Daoy (cell line): ENCODE measurements at places on chromosomes 7 and 10. TPM values are rescaled to one million over a fixed set of nuclear protein-coding genes. Genes with fewer than 3 reads are reported as not detected.

DNA sequence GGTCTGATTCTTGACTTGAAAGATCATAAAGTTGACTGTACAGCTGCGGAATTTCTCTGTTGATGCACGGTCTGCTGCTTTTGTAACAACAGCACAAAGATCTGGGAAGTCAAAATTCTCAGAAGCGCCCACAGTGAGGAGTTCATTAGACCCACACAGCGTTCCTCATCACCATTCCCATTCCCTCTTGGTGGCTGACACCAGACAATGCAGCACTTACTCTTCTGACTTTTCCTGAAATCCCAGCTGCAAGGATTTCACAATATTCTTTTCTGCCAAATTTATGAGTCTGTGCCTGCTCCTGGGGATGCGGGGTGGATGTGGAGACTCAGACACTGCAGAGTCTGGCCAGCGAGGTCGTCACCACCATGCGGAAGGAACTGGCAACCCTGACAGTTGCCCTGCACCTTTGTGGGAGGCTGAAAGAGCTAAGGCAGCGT is 233.9 kb downstream of the FANK1 start:
- no peak for DNase-seq

- DNase-seq, result no peak
Measured at GRCh38 chr7:16960337-16960965, 78.7 kb upstream of the AGR3 start.

GRCh38 chr10:8416760-8417159 is 362.3 kb downstream of the GATA3 start:
- DNase-seq, result peak; percentile 7

Gene AVPI1
- 4.4 and 5.7 TPM in 2 replicates for total RNA-seq

DNA sequence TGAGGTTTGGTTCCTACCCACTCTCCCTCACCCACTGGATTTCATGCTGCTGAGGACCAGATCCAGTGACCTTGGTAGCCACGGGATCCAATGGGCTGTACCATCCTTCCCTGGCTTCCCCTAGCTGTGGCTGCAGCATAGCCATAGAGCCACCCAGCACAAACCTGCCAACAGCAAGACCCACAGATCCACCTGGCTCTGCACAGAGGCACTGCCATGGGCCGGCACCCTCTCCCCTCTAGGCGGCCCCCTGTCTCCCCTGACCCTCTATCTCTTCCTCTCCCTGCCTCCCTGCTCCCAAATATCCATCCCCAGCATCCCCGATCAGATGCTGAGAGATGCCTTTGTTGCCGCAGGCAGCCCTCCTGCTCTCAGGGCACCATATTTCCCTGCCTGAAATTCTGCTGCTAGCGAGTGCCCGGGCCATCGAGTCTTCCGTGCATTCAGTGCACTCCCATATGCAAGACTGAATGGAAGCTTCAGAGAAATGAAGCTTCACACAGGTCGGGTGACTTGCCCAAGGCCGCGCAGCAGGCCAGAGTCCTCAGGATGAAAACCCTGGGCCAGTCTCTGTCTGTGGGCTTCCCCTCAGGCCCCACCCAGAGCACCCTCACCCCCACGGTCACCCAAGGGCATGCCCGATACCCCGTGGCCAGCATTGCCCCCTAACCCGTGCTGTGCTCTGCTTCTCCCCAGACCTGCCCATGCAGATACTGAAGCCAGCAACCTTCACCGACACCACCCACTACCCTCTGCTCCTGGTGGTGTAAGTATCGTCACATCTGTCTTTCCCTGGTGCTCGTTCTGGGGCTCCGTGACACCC is 130.8 kb downstream of the PAXIP1 start:
- no peak for DNase-seq

DNA sequence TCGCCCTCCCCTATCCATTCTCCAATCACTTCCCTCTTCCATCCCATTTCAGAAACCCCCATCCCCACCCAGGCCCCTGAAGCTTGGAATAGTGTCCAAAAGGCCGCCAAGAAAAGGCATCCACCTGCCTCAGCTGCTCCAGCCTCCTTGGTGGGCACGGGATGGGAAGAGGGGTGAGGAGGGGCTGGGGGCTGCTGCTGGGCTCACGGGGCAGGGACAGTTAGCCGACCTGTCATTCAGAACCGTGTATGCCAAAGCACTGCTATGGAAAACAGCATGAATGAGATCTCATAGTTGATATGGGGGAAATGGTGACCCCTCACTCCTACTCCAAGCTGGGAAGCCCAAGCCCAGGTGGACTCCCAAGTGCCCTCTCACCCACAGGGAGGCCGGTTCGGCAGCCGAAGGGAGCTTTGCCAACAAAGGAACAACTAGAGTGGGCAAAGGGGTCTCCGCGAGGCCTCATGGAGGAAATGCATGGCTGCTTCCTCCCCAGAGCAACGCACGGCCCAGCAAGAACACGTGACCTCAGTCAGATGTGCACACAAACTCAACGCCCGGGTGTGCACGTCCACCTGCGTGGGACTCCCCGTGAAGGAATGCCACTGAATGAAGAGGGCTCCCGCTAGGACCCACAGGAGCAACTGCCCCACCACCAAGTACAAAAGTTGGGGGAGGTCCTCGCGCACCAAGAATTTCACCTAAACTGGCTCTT is 52.5 kb downstream of the EBF3 start:
- DNase-seq, result no peak

Gene PTF1A
- not detected in 2 replicates for total RNA-seq

Gene GATA3
- total RNA-seq, result 0.51 and 1.4 TPM in 2 replicates

GRCh38 chr7:29976266-29976665 is 13.3 kb downstream of the SCRN1 start:
- DNase-seq, result no peak

Gene AFAP1L2
- 10.9 and 17.1 TPM in 2 replicates for total RNA-seq

Gene RAB19
- total RNA-seq, result not detected in 2 replicates

Gene SAP25
- total RNA-seq, result 0.80 and 5.3 TPM in 2 replicates

DNA sequence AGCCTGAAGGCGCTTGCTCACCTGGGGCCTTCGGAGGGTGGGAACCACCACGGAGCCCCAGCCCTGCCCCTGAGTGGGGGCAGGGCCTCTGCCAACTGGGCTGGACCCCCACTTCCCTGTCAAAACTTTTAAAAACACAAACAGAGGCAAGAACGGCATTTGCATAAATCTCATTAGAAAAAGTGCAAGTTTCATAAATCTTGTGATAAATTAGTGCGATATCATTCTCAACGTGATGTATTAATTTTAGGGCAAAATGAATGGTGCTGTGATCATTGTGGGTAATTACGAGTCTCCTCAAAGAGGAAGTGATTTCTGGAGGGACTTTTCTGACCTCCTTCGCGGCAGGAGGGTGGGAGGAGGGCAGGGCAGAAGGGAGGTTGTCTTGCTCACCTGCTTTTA is 98.3 kb downstream of the CDH23 start:
- no peak for DNase-seq

Gene PRXL2A
- total RNA-seq, result 22.6 and 27.0 TPM in 2 replicates

DNA sequence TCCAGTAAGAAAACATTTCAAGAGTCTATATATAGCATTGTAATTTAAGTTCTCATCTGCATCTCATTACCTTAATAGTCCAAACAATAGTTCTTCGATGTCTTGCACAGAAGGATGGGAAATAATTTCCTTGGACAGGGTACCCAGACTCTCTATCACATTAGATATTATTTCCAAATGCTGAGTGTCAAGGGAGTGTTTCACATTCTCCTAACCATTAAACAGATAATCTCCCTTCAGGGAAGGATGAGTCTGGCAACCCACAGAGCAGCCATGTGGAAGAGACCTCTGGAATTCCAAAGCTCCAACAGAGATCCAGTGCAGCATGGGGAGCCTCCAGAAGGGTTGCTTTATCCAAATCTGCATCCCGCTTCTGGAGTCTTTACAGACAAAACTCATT is 89.6 kb downstream of the FZD1 start:
- DNase-seq, result no peak

Gene ASZ1
- not detected in 2 replicates for total RNA-seq

- DNase-seq, result no peak
Measured at GRCh38 chr7:99588868-99589267, 9.2 kb upstream of the TMEM225B start.

- peak; percentile 83 for DNase-seq
Measured at GRCh38 chr7:134514663-134515062, 12.7 kb upstream of the AKR1B10 start.

Gene ZP3
- 2.0 and 3.8 TPM in 2 replicates for total RNA-seq

Gene SHH
- total RNA-seq, result 0.60 and 0.86 TPM in 2 replicates

GRCh38 chr7:52253953-52254352 is 781.5 kb upstream of the POM121L12 start:
- DNase-seq, result no peak

Gene CTAGE6
- not detected in 2 replicates for total RNA-seq

Gene GOLGA7B
- 1.3 and 2.0 TPM in 2 replicates for total RNA-seq

- DNase-seq, result no peak
Measured at GRCh38 chr7:44216521-44217222, 15.9 kb downstream of the YKT6 start.

Gene GIMAP4
- not detected in 2 replicates for total RNA-seq

DNA sequence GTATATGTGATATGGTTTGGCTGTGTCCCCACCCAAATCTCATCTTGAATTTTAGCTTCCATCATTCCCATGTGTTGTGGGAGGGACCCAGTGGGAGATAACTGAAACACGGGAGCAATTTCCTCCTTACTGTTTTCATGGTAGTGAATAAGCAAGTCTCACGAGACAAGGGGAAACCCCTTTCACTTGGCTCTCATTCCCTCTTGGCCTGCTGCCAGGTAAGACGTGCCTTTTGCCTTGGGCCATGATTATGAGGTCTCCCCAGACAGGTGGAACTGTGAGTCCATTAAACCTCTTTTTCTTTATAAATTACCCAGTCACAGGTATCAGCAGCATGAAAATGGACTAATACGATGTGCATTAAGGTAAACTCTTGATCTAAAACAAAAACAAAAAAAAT is 357.1 kb upstream of the AOAH start:
- peak; percentile 42 for DNase-seq

Gene CRPPA
- 0.11 and 0.65 TPM in 2 replicates for total RNA-seq

GRCh38 chr10:44260286-44260928 is 124.5 kb downstream of the CXCL12 start:
- DNase-seq, result peak; percentile 62

DNA sequence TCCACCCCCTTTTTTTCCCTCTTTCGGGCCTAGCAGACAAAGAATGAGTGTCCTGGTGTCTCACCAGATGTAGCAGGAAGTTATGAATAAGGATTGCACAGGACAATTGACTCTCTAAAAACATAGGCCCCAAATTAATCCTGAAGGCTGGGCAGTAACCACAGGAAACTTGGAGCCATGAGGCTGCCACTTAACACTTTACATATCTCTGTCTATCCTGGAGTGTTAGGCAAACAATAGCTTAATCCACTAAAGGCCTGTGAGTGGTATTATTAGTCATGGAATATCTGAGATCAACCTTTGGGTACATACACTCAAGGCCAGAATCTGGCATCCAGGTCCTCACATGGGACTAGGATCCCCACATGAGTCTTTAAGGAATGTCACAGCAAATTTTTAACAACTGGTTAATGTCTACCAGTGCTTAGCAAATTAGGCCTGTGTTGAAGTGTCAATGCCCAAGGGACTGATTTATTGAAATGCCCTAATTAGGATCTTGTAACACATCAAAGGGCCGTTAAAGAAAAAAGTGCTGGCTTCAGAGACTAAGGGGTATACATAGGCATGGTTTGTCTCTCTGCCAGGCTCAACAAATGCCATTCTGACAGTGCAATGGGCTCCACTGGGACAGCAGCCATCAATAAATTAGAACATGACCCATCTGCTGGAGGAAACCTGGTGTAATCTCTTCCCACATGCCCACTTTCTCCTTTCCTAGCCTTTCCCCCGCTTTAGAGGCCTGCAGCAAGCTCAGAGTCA is 196.7 kb upstream of the TBX20 start:
- DNase-seq, result peak; percentile 75

Gene ADRB1
- total RNA-seq, result not detected in 2 replicates

GRCh38 chr7:47100817-47101435 is 481.0 kb downstream of the TNS3 start:
- peak; percentile 86 for DNase-seq
